WTC11 (cell line): ENCODE measurements at places on chromosomes 4 and X.

GRCh38 chr4:166091912-166092510 is 219.0 kb downstream of the TLL1 start:
- peaks cover 12% of the 10 kb centered on the region for H3K4me1 ChIP-seq
- no peak overlapping the region for H3K4me3 ChIP-seq
- H3K27ac ChIP-seq: no peak overlapping the region
- no peaks in the 10 kb centered on the region for H3K27me3 ChIP-seq
- no peak for DNase-seq
- H3K36me3 ChIP-seq: no peaks in the 10 kb centered on the region

GRCh38 chr4:181896614-181897013 is 346.6 kb upstream of the TENM3 start:
- H3K27me3 ChIP-seq: no peaks in the 10 kb centered on the region
- H3K4me1 ChIP-seq: no peaks in the 10 kb centered on the region
- no peaks in the 10 kb centered on the region for H3K36me3 ChIP-seq
- no peak for DNase-seq
- H3K4me3 ChIP-seq: no peak overlapping the region

GRCh38 chrX:24846550-24847150 is 152.9 kb downstream of the POLA1 start:
- H3K27ac ChIP-seq: no peak overlapping the region
- no peak for DNase-seq
- peaks cover 13% of the 10 kb centered on the region for H3K4me1 ChIP-seq
- no peak overlapping the region for H3K4me3 ChIP-seq
- H3K27me3 ChIP-seq: no peaks in the 10 kb centered on the region

DNA sequence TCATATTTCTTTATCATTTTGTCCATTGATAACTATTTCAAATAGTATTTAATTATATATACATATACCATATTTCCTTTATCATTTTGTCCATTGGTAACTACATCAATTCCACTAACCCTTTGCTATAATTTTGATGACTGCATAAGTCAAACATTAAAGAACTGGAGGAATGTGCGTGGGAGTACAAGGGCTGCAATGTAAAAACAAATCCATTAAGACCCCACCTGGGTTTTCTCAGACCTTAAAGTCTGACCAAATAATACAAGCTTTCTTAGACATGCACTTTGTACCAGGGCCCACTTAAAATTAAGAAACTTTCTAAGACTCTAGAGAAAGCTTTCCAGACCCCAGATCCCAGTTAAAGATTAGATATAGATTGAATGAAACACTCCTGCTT is 1622.4 kb upstream of the PCDH10 start:
- no peaks in the 10 kb centered on the region for H3K36me3 ChIP-seq
- no peak overlapping the region for H3K4me3 ChIP-seq
- 0 out of 2 replicates have a peak, but pooled peaks cover 5% of the 10 kb centered on the region for H3K4me1 ChIP-seq
- H3K27ac ChIP-seq: no peak overlapping the region

- H3K4me3 ChIP-seq: no peak overlapping the region
- H3K4me1 ChIP-seq: peaks cover 23% of the 10 kb centered on the region
- H3K27me3 ChIP-seq: no peaks in the 10 kb centered on the region
- DNase-seq: no peak
- H3K36me3 ChIP-seq: no peaks in the 10 kb centered on the region
Observed at GRCh38 chr4:74054483-74055047, 16.1 kb upstream of the CXCL3 start.
